T-helper 2 cell treated with Interferon-gamma antibody and Interleukin-4, amounts not matched to agents 5 μg/mL and 100 μg/mL, for 36 hours (primary cell): ENCODE measurements at places on chromosomes 1 and 21.

DNA sequence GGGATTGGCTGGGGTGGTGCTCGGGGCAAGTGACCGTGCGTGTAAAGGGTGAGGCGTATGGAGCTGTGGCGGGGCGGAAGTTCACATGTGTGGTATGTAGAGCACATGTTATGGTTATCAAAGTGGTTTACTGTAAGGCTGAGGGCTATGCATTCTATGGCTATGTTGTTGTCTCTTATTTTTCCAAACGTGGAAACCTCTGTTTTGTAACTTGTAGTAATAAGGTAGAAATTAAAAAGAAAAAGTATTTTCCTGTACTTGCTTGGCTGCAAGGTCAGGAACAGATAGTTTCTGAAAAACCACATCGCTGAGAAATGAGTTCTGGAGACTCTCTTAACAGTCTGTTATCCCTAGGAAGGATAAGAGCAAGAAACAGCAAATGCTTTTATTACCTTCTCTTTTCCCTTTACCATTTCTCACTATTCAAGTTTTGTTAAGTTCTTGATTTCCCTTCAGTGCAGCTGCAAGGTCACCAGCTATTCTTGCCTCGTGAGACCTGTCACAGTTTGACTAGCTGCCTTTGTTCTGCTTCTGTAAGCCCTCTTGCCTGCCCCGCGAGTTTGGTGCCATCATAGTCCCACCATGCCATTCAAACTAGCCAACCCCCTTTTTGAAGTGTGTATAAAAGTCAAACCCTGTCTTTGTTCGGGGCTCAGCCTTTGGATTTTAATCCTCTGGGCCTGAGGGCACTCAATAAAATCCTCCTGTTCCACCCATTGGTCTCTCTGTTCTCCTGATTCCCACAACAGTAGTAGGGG lies 9.5 kb downstream of the RNU1-2 start:
- DNase-seq: peak; percentile 67

GRCh38 chr1:110250749-110251148 lies 40.6 kb downstream of the KCNC4 start:
- no peak for DNase-seq

GRCh38 chr1:159669338-159669737 lies 45.1 kb downstream of the CRP start:
- no peak for DNase-seq

DNA sequence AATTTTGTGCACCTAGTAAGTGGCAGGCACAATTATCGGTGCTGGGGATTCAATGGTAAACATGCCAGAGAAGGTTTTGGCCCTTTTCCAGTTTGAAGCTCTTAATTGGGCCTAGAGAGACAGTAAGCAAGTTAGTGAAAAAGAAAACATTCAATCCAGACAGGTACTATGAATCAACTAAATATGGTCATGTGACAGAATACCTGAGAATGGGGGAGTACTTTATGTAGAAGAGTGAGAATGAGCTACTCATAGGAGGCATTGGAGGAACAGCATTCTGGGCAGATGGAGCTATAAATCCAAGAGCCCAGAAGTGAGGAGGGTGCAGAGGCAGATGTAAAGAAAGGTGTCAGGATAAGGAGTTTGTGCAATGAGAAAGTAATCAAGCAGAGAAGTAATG lies 1017.9 kb downstream of the ADGRL2 start:
- DNase-seq: no peak

- DNase-seq: no peak
Observed at GRCh38 chr1:7048395-7048794, 263.1 kb downstream of the CAMTA1 start.

DNA sequence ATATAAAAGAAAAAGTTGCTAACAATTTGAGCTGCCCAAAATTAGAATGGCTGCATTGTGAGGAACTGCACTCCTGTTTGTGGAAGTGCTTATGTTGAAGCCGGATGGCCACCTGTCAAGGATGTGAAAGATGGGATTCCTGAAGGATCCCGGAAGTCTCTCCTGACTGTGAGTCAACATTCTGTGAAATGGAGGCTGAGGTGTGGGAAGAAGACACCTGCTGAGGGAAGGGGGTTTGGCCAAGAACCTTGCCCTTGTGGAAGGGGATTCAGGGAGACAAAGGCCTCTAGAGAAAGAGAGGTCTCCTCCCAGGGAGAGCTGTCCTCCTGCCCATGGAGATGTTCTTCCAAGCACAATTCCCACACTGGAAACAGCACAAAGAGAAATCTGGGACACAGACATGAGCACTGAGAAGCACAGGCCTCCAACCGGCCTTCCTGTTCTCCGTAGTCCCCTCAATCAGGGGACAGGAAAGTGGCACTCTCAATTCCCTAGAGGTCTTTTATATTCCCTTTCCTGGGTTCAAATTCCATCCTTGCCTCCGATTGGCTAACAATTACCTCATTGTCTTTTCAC lies 70.5 kb downstream of the CD2 start:
- no peak for DNase-seq

GRCh38 chr1:225944387-225944786 lies 3.4 kb upstream of the LEFTY2 start:
- no peak for DNase-seq

- peak; percentile 29 for DNase-seq
Observed at GRCh38 chr1:27521336-27521831, 31.4 kb upstream of the WASF2 start.

DNA sequence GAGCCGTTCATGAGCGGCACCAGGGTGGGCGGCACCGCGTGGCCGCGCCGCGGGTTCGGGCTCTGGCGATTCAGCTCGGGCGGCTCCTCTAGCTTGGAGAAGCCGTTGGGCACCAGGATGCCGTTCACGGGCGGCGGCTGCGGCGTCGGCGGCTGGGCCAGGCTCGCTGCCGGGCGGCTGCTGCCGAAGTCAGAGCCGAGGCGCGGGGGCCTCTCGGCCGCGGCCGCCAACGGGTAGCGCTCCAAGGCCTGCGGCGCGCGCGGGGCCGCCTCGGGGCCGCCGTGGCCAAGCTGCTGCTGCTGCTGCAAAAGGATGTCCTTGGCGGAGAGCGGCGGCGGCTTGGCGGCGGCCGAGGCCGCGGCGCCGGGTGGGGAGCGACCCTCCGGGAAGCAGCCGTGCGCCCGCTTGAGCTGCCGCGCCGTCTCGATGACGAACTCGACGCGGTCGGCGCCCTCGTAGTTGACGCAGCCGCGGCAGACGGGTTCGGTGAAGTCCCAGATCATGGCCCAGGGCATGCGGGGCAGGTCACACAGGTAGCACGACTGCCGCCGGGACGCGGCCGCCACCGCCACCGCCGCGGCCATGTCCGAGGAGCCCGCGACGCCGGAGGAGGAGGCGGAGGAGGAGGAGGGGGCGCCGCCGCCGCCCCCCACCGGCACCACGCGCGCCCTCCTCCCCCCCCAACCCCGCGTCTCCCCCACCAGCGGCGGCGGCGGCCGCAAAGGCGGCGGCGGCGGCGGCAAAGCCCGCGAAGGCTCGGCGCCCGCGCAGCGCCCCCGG lies 877 bp downstream of the IRF2BP2 start:
- DNase-seq: peak; percentile 68

DNA sequence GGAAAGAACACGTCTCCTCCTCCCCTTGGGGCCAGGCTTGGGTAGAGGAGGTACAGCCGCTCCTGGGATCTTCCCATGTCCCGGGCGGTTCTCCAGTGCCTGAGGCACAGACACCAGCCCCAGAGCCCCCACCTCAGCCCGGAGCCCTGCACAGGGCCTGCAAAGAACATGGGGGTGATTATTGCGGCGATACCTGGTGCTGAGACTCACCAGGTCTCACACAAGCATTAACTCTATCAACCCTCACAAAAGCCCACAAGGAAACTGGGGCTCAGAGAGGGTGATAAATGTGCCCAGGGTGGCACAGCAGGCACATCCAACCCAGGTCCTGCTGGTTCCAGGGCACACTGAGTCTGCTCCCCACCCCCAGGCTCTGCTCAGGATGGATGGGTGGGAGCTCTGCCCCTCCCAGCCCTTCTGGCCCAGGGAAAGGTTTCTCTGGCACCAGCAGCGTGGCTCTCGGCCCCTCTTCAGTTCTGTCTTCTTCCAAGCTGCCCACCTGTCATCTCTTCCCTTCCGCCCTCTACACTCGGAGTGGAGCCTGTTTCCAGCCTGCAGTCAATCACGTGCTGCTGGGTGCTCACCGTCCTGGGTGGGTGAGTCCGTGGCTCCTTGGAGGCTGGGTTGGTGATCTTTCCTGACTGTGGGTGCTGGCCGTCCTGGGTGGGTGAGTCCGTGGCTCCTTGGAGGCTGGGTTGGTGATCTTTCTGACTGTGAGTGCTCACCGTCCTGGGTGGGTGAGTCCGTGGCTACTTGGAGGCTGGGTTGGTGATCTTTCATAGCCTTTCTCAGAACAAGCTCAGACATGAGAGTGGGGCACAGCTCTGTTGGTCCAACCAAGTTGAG lies 53.6 kb upstream of the AJAP1 start:
- no peak for DNase-seq

GRCh38 chr1:159882527-159882862 lies 17.5 kb downstream of the CFAP45 start:
- DNase-seq: no peak

- no peak for DNase-seq
Observed at GRCh38 chr1:54110996-54111395, 41.8 kb downstream of the CDCP2 start.

GRCh38 chr1:22618056-22618455 lies 18.4 kb upstream of the C1QA start:
- no peak for DNase-seq

- DNase-seq: no peak
Observed at GRCh38 chr1:46671554-46671953, at the start of gene TEX38. TSS of gene TEX38 (plus strand) at chr1:46671854. CDS start at chr1:46671935, 81 bp downstream.

DNA sequence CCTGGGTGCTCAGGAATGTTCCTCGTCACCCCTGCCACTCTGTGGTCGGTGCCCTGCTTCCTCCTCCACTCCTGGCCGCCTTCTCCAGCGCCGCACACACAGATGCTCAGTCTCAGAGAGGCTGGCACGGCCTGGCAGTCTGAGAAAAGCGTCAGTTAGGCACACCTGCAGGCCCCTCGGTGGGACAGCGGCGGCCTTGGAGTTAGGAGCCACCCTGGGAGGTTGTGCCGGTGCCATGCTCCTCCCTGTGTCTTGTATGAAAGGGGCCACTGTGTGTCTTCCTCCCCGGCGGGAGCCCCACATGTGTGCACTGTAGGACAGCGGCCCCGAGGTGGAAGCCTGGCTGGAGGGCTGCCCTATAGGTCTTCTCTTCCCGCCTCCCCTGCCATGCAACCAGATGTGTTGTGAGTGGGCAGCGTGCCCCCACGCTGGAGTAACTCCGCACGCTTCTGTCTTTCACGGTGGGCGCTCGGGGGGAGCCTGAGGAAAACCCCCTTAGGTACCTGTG lies 145.2 kb downstream of the PGBD5 start:
- no peak for DNase-seq

- no peak for DNase-seq
Observed at GRCh38 chr1:156746728-156747631, 4.5 kb downstream of the HDGF start.

- no peak for DNase-seq
Observed at GRCh38 chr1:104636581-104636980, 886.9 kb downstream of the AMY1C start.

- no peak for DNase-seq
Observed at GRCh38 chr1:91501523-91501851, 836 bp downstream of the CDC7 start.

DNA sequence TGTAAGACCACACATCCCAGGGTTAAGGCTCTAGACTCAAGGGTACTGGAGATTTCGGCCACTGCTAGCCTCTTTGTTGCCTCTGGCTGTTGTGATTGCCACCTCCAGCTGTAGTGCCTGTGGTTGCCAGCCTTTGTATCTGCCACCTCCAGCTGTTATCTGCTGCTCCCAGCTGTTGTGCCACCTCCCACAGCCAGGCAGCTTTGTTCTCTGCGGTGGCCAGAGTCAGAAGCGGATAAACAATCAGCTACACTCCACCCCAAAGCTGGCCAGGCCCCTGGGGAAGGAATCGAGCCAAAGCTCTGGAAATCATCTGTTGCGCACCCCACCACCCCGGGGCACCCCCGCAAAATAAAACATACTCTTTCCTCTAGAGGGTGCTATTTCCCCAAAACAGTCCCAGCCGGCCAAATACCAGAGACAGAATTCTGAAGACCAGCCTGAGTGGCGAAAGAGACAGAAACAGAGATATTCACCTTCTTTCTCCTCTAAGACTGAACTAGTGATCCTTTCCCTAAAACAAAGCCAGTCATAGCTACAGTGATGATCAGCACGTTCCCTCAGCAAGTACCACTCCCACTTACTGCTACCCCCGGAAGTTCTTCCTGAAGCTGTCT lies 14.8 kb upstream of the PIGM start:
- peak; percentile 39 for DNase-seq

- DNase-seq: no peak
Observed at GRCh38 chr1:118110580-118110979, 74.4 kb downstream of the SPAG17 start.

- no peak for DNase-seq
Observed at GRCh38 chr1:67264899-67265298, 42.8 kb upstream of the IL12RB2 start.

DNA sequence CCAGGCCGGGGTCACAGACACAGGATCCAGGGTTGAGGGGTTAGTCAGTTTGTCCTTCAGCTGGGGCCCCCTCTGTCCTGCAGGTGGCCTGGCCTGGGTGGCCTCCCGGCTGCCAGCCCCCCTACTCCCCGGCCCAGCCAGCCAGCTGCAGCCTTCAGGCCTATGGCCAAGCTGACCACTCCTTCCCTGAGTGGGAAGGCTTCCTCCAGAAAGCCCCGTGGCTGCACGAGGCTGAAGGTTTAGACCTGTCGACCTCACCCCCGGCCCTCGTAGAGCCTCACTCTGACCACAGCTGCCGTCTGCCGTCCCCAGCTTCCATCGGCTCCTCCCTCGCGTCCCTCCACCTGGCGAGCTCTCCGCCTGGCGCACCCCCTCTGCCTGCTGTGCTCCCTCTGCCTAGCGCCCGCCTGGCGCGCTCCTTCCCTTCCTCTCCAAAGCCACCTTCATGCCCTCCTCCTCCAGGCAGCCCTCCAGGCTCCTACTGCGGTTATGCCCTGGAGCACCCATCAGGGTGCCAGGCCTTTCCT lies 9.6 kb downstream of the TTLL10 start:
- no peak for DNase-seq

DNA sequence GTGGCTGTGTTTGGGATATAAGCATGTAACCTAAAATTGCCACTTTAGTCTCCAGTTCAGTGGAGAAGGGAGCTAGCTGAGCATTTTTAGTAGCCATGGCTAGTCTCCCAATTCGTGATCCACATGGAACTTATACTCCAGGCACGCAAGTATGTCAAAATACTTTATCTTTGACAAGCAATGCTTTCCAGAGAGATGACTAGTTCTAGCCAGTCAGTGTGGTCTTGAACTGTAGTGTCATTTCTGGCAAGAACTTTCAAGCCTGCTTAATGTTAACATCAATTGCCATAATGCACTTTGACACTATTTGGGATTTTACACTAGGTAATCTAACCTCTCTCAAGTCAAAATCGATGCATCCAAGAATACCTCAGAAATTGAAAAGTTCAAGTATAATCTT lies 660.0 kb downstream of the PTPRC start:
- no peak for DNase-seq

- DNase-seq: no peak
Observed at GRCh38 chr1:170864876-170865538, 70.3 kb upstream of the MROH9 start.

GRCh38 chr1:228900886-228901392 lies 165.7 kb downstream of the RHOU start:
- no peak for DNase-seq

GRCh38 chr21:35106246-35106835 lies 57.2 kb upstream of the RUNX1 start:
- DNase-seq: no peak
